ENCODE measurements at places on chromosomes 3 and 15.

GRCh38 chr3:72085036-72085435 is 300.1 kb upstream of the PROK2 start:
- DNase-seq, result no peak

DNA sequence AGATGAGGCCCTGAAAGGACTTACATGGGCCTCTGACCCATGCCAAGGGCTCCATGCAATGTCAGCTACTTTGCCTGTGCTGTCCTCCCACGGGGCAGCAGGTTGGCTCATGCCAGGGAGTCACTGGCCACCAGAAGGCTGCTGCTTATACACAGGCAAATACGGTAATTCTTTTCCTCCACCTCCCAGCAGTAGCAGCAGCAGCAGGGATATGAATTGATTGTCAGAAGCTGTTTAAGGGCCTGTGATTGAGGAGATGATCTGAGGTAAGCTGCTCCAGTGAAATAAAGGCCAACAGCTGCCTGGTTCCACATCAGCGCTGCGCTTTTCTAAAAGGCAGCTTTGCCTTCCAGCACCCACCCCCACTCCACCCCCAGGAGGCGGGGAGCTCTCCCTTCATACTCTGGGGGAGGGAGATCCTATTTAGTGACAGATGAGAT is 250.5 kb downstream of the SHQ1 start:
- DNase-seq, result no peak

DNA sequence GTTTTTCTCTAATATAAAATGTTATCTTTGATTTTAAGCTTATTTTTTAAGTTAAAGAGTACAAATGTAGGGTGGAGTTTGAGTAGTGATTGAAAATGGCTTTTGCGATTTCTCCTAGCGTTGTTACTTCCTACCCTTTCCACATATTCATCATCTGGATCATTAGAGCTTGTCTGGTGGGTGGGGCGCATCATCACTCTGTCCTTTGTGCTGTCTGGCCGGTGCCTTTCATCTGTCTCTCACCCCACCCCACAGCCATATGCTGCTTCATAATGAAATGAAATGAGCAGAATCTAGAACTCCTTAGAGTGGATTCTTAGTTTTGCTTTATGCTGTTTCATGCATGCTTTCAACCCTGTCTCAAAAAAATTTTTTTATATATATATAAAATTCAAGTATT is 44.3 kb downstream of the ATP1B3 start:
- DNase-seq, result no peak

DNA sequence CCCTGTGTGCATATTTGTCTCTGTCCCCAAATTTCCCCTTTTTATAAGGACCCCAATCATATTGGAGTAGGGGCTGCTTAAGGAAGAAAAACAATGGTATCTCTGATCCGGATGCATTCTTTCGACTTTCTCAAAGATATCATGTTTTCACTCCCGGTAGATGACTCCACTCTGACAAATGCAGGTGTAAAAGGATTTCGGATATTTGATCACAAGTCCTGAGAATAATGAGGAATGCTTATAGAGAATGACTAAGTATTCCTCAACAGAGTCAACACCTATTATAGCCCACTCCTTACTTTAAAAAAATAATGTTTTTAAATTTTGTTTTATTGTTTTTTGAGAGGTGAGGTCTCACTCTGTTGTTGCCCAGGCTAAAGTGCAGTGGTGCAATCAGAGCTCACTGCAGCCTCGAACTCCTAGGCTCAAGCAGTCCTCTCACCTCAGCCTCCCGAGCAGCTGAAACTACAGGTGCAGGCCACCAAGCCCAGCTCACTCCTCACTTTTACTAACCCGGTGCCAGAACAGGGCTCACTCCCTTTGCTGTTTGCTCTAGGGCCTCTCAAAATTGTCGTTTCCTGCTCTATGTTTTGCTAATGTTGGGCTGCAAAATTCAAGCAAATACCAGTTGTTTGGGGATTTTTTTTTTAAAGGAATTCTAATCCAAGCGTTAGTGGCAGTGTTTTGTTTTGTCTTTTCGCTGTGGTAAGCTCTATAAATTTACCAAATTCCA is 24.6 kb downstream of the COL8A1 start:
- DNase-seq, result no peak

- no peak for DNase-seq
Measured at GRCh38 chr15:26838742-26839460, 28.0 kb upstream of the GABRA5 start.

DNA sequence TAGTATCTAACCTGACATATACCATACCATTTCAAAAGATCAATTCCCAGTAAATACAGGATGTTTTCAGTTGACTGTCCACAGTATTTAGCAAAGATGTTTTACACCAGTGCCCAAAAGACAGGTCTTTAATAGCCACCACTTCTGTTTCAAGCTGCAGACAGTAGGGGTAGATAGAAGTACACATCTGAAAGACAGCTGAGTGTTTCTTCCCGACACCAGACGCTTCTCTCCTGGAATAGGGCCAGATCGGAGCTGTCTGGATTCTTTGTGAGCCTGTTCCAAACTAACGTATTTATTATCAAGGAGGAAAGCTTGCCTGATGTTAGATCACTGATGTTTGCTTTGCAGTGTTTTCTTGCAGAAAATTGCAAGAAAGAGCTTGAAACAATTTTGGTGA is 136.1 kb upstream of the RBMS3 start:
- no peak for DNase-seq

GRCh38 chr3:56624725-56625124 is 58.3 kb downstream of the TASOR start:
- no peak for DNase-seq

GRCh38 chr15:73796331-73796831 is 43.2 kb upstream of the INSYN1 start:
- DNase-seq, result no peak

GRCh38 chr3:39814007-39814406 is 4.6 kb downstream of the MYRIP start:
- DNase-seq, result no peak

DNA sequence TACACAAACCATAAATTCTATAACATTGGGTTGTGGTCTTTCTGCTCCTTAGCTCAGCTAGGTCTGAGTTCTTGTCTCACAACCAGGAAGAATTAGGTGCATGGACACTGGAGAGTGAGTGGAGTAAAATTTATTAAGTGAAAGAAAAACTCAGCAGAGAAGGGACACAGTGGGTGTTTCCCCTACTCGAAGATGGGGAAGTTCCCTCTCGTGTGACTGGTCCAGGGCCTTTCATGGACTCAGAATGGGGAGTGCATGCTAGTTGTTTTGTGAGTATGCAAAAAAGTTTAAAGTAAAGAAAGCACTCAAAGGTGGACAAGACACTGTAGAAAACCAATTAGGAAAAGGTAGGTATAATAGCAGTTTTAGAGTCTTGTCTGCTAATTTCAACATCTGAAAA is 215.5 kb upstream of the RORA start:
- no peak for DNase-seq

GRCh38 chr3:139797724-139798343 is 120.1 kb upstream of the NMNAT3 start:
- DNase-seq, result peak; percentile 28

DNA sequence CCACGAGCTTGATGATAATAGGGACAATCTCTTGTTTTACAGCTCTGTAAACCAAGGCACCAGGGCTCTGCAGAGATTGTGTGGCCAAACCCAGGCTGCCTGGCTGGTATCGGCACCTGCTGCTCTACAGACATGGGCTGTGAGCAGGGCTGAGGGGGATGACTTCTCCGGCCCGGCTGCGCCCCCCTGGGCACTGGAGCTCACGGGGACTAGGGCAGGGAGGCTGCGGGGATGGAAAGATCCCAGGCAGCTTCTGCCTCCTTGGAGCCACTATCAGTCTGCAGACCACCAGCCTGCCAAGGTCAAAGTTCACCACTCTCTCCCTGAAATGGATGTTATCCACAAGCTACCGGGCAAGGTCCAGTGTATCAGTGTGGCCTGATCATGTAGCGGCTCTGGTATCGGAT is 22.0 kb upstream of the PIGZ start:
- DNase-seq, result no peak

DNA sequence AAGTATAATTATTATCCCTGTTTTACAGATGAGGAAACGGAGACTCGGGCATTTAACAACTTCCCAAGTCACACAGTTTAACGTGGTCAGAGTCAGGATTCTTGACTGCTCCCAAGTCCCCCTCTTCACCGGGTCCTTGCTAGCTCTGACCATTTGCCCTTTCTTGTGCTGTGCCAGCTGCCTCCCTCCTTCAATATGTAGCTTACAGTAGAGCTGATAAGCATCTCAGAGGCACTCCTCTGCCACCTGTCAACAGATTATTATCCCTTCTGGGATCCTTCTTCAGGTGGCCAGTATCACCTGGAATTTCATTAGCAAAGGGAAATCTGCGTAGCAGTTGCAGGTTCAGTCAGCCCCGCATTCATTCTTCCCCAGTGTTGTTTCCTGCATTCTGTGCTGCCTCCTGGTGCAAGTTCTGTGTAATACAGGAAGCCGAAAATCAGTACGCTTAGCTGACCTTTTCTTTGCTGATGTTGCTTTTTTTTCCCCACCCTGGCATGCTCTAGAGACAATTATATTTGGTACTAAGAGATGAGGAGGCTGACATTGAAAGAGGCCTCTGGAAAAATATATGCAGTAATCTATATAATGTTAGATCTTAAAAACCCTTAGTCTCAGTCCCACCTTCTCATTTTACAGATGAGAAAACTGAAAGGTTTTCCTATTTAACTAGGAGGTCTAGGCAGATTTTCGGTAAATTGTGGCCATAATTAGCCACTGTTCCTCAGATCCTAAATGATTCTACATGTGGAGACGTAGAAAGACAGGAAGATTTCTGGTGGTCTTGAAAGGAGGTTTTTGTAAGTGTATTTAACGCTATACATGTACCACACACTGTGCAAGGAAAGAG is 24.8 kb downstream of the TMOD2 start:
- DNase-seq, result peak; percentile 34

DNA sequence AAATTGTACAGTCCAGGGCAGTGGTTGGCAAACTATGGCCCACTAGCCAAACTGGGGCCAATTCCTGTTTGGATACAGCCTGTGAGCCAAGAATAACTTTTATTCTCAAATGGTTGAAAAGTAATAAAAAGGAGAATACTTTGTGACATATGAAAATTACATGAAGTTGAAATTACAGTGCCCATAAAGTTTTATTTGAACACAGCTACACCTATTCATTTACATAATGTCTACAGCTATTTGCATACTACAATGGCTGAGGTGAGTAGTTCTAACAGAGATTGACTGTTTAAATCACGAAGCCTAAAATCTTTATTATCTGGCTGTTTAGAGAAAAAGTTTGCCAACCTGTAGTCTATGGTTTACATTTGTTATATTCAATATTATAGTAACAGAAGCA is 600.1 kb downstream of the MAGI1 start:
- no peak for DNase-seq

- DNase-seq, result no peak
Measured at GRCh38 chr3:196662711-196663571, 23.4 kb downstream of the NRROS start.

GRCh38 chr3:12890610-12891390 is 49.4 kb upstream of the RPL32 start:
- no peak for DNase-seq

DNA sequence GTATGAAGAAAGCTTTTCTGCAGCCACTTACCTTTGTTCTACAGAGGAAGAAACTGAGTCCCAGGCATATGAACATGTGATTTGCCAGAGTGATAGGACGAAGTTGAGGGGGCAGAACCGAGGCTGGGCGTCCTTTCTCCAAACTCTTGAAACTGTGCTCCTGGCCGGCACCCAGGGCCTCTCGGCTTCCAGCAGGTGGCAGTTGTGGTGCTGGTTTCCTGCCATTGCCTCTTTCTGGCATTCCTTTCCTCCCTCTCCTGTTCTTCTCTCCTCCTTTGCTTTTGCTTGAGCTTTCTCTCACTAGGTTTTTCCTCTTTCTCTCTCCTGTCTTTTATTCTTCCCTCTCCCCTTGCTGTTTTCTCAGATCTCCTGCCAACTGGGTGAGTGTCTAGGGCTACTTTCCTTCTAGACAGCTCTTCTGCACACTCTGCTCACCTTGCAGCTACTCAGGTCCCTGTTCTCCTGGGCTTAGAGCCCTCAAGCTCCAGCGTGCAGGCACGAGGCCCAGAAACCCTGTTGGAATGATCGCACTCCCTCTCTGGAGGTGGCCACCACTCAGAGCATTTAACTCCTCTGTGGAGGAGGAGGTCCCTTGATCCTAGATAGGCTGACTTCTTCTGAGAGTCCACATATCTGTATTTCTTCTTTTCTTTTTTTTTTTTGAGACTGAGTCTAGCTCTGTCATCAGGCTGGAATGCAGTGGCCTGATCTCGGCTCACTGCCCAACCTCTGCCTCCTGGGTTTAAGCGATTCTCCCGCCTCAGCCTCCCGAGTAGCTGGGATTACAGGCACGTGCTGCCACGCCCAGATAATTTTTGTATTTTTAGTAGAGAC is 26.2 kb downstream of the TRAK1 start:
- no peak for DNase-seq

DNA sequence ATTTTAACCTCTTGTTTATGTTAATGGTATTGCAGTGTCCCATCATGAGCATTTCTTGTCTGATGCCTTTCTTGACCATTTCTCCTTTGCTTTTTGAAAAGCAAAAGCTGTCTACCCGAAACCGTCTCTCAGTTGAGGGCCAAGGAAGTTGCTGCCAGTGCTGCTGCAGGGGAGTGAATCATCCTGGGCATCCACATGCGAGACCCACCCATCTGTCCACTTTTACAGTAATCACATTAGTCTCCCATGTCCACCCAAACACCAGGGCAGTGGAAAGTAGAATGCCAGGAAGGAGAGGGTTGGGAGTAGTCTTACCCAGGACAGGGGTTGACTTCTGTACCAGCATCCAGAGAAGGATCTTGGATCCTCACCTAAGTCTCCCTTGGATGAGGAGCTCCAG is 48.6 kb upstream of the TEX264 start:
- no peak for DNase-seq

GRCh38 chr3:65617787-65618186 is 420.9 kb downstream of the MAGI1 start:
- DNase-seq, result no peak

DNA sequence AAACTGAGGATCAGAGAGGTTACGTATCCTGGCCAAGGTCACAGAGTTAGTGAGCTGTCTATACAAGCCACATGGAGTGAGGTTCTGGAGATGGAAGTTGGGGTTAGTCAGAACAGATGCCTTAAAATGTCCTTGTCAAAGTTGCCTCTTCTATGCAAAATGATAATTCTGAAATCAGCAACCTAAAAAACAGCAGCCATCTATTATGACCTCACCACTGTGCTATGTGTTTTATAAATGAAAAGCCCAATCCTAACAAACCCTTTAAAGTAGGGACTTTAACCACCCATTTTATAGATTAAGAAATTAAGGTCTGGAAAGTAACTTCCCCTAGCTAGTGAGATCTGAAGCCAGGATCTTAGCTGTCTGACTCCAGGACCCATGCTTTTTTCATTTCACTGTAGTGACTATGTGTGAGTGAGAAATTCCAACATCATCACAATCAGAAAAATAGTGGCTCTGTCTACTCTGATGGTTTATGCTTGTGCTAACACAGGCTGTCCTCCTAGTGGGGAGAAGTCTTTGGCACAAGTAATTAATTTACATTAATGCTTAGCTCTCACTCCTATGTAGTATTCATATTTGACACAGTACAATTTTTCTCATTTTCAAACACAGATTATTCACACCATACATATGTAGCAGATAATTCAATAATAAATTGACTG is 143.6 kb downstream of the ANO10 start:
- DNase-seq, result no peak

GRCh38 chr3:149771652-149772271 is 19.5 kb upstream of the COMMD2 start:
- DNase-seq, result no peak
